Midbrain (tissue), 1 donor: ENCODE measurements at places on chromosomes 5 and 9.

- DNase-seq, result no peak
These were observed 46.5 kb downstream of the EBF1 start for GRCh38 chr5:159053216-159053615.

GRCh38 chr5:160463740-160464465 is 42.2 kb downstream of the PTTG1 start:
- DNase-seq, result no peak

DNA sequence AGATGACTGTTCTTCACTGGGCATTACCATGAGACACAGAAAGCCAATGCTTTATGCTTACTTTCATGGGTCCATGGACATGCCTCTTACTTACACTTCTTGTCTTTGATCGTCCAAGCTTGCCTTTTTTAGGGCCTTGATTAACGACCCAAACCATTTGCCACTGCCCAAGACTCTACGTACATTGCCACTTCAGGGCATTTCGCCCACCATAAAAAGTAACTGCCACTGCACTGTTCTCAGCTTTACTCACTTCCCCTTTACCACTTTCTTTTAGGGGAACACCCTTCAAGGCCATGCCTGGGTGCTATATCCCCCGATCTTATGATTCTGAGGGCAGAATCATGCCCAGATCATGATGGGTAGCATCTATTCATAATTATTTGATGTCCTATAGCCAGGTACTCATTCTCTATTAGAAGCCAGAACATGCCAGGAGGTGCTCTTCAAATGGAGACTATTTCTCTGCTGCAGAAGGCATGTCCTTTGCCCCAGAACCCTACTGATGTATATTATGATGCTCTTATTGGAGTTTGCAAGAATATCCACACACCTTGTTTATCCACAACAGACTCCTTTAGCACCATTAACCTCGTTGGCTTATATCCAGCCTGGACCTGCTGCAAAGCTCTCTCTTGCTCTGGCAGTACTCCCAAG is 64.1 kb upstream of the RAD23B start:
- DNase-seq, result no peak

DNA sequence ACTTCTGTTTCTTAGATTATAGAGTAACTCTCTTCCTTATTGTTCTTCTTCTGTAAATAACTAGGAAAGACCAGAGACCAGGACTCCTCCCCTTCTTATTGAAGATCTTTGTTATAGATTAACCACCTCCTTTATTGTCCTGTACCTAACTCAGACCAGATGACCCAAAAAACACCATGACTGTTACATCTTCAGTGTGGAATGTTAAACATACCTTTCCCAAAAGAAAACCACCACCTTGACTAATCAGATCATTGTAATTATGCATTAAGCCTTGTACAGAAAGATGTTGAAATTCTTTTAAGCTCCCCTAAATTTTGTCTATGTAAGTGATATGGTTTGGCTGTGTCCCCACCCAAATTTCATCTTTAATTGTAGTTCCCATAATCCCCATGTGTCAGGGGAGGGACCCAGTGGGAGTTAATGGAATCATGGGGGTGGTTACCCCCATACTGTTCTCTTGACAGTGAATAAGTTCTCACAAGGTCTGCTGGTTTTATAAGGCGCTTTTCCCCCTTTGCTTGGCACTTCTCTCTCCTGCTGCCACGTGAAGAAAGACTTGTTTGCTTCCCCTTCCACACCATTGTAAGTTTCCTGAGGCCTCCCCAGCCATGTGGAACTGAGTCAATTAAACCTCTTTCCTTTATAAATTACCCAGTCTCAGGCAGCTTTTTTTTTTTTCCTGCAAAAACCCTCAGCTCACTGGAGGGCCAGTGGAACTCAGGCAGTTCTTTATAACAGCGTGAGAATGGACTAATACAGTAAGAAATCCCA is 26.3 kb downstream of the ARSB start:
- no peak for DNase-seq

DNA sequence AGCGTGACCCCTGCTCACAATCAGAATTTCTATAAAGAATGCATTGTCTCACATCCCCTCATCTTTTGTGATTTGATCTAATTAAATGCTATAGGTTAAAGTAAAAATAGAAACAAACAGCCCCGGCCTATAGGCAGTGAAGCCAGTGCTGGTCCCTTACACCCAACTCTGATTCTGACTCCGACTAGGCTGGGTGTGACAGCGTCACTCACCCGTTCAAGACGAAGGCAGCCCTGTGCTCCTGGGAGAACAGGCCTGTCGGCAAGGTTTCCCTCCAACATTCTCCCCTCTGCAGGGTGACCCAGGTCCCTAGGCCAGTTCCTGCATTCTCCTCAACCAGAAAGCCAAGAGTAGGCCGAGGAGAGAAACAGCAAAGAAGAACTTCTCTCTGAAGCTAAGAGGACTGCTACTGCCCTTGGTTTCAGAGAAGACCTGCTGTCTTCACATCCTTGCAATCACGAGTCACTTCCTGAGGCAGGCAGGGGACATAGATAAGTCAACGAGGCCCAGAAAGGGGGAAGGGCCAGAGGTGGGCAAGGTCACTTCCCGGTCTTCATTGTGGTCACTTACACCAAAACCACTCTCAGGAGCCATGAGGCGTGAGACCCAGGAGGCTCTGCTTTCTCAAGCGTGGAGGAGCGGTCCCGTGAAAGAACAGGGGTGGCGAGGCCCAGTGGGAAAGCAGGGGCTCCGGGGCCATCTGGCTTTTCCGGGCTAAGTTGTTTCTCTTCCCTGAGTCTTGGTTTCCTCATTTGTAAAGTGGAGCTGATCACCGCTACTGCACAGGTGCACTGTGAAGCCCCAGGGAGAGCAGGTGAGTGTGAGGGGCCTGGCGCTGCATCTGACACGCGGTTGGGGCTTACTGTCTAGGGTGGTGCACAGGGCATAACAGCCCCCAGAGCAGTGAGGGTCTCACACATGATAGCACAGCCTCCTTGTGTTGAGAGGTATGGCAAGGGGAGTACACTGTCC is 200.8 kb downstream of the CRB2 start:
- DNase-seq, result no peak

DNA sequence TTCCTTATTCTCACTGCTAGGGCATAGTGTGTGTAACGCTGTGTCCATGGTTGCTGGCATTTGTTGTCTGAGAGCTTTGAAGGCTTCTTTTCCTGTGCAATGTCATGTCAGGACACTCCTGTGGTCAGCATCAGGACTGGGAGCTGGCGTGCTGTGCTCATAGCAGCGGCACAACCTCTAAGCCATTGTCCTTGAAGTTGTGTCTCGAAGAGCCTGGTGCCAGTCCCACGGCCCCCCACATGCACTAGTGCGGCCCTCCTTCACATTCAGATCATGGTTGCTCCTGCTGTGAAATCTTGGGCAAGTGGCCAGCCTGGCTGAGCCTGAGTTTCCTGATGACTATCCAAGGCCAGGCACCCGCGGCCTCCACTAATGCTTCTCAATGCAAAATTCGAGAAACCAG is 32.4 kb downstream of the PDZD2 start:
- peak; percentile 49 for DNase-seq

- DNase-seq, result no peak
These were observed 180.5 kb downstream of the FBXL7 start for GRCh38 chr5:15680455-15680854.

DNA sequence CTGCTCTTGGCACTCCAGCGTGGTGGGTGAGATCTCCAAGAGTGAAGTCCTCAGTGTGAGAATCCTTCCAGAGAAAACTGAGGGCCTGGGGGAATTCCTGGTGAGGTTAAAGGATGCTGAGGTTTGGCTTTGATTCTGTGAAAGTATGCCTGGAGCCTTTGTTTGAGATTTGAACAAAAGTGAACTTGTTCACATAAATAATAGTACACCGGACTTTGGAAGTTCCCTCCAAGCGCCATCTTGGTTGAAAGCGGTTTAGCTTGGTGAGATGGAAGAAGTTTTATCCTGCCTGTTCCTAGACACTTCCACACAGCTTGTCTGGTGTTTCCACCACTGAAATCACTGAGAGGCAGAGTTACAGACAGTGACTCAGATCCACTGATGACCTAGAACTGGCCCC is 286.4 kb downstream of the NTRK2 start:
- DNase-seq, result no peak

- DNase-seq, result no peak
These were observed 23.8 kb downstream of the DAB2 start for GRCh38 chr5:39400713-39401578.

GRCh38 chr9:81861644-81862043 is 66.6 kb upstream of the SPATA31D4 start:
- no peak for DNase-seq

- DNase-seq, result peak; percentile 98
These were observed at the start of gene SMARCA2 for GRCh38 chr9:2014696-2015580. SMARCA2 (plus strand) TSS chr9:2015347; CDS start chr9:2029023, 13,676 bp downstream.

- no peak for DNase-seq
These were observed 55.4 kb downstream of the FOXI1 start for GRCh38 chr5:170161069-170161468.

- no peak for DNase-seq
These were observed 294.3 kb downstream of the EPB41L4A start for GRCh38 chr5:112124788-112125187.
